ENCODE measurements at places on chromosomes 6 and 20. TPM values are rescaled to one million over a fixed set of nuclear protein-coding genes. Genes with fewer than 3 reads are reported as not detected.

The ID1 gene
- total RNA-seq, result 377 TPM

The WFDC8 gene
- not detected for total RNA-seq

The FOXQ1 gene
- 0.53 TPM for total RNA-seq

The CASS4 gene
- 0.67 TPM for total RNA-seq

The PSORS1C2 gene
- not detected for total RNA-seq

The CCM2L gene
- total RNA-seq, result 0.16 TPM

The ECT2L gene
- total RNA-seq, result 0.40 TPM

The FOXA2 gene
- not detected for total RNA-seq

The C6orf47 gene
- 19.0 TPM for total RNA-seq

The PRDM1 gene
- 1.9 TPM for total RNA-seq

The CDH26 gene
- total RNA-seq, result 0.49 TPM

All from mesothelial cell of epicardium (in vitro differentiated cells).